Activated T-cell treated with anti-CD3 and anti-CD28 coated beads, Interleukin-2, amount 50 U/mL, for 48 hours (primary cell): ENCODE measurements at places on chromosomes 7 and 10.
A peak's percentile ranks its signal among the peaks of the same experiment; 100 is the strongest.

- no peak for DNase-seq
Observed at GRCh38 chr7:40369641-40370277, 235.0 kb downstream of the SUGCT start.

- no peak for DNase-seq
Observed at GRCh38 chr7:41252957-41253356, 449.9 kb downstream of the INHBA start.

- no peak for DNase-seq
Observed at GRCh38 chr7:54785261-54785660, 26.2 kb upstream of the SEC61G start.

- no peak for DNase-seq
Observed at GRCh38 chr7:92847305-92847704, 10.9 kb upstream of the CDK6 start.

DNA sequence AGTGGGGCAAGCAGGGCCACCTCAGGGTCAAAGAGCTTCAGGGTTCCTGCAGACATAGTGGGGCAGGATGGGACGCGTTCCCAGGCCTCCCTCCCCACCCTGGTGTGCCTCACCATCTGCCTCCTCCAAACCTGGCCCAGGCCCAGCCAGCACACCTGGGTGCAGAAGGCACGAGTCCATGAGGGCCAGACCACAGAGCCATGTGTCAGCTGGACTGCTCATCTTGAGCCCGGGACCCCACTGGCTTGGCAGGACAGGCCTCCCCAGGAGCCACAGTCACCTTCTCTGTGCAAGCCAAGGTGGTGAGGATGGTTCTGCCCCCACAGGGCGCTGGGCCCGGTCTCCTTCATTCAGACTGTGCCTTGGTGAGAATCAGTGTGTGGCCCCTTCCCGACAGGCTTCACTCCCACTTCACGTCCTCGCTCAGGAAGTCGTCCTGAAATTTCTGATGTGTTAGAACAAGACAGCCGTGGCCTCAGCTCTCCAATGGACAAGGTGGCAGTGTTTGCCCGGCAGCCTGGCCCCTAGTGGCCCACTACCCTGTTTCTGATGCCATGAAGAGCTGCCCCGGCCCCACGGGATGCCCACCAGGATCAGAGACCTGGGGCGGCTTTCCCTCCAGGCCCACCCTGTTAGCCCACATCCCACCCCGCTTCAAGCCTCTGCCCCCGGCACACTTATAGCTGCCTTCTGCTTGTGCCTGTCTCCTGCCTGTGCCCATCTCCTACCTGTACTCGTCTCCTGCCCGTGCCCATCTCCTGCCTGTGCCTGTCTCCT, 59.6 kb upstream of the EBF3 start:
- no peak for DNase-seq

GRCh38 chr7:15461576-15461975, 100.2 kb downstream of the AGMO start:
- DNase-seq = no peak

GRCh38 chr10:14087566-14087965, 243.2 kb downstream of the FRMD4A start:
- DNase-seq = no peak

DNA sequence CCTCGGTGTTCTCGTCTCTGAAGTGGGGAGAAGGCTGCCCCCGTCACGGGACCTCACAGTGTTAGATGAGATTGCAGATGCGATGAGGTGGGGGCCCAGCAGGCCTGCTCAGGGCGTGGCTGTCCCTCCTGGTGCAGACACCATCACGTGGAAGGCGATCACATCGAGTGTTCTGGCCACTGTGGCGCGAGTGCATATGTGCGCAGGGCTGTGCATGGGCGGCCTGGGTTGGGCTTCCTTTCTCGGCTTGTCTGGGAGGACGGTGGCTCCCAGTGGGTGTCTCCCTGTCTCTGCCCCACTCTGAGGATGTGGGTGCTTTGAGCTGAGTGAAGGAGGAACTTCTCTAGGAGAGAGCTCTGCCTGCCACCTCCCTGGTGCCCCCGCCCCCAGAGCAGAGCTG, 83.1 kb downstream of the LHPP start:
- DNase-seq = no peak

DNA sequence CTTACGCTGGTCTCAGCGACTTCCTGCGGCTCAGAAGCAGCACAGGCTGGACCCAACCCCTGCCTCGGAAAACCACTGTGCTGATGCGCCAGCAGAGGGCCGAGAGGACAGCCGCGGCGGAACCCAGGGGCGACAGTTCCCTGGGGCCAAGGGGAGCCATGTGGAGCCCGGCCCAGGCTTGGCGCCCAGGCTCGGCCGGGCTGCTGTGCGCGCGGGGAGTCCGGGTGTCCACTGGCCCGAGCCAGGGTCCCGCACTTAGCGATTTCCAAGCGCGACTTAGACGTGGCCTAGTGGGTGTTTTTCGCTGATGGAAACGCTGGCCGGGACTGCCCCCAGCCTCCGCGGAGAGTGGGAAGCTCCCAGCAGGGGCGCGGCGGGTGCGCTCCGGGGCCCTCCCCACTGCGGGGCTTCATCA, 18.6 kb upstream of the ZNF32 start:
- no peak for DNase-seq

GRCh38 chr10:26776258-26776657, 78.8 kb downstream of the PDSS1 start:
- DNase-seq = no peak

DNA sequence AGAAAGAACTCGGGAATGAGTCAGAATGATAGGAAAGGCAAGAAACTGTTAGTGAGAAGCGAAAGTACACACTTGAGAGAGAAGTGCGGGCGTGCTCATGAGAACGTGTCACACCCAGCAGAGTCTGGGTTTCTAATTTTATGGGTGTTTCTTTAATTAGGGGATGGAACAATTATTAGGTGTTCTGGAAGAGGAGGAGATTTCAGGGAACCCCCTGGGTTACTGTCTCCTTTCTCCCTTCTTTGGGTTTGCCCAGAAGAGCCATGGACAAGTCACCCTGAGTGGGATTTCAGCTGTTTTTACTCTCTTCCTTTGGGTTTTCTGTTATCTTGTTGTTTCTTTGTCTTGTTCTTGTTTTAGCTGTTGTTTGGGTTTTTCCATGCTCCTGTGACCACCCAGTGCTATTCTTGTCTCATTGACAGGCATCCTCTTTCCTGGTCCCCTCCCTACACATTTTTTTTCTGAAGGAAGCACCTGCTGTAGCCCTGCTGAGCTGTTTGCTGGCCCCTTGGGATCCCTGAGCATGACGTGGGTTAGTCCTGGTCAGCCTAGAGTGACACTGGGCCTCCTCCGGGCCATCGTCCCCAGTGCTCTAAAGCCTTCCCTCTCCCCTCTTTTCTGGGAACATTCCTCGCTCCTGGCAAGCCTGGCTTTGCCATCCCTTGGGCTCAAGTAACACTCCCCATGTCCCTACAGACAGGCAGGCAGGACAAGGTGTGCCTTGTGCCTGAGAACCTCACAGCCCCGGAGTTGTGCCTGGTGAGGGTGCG, 3.5 kb downstream of the SH2D4B start:
- DNase-seq = no peak

DNA sequence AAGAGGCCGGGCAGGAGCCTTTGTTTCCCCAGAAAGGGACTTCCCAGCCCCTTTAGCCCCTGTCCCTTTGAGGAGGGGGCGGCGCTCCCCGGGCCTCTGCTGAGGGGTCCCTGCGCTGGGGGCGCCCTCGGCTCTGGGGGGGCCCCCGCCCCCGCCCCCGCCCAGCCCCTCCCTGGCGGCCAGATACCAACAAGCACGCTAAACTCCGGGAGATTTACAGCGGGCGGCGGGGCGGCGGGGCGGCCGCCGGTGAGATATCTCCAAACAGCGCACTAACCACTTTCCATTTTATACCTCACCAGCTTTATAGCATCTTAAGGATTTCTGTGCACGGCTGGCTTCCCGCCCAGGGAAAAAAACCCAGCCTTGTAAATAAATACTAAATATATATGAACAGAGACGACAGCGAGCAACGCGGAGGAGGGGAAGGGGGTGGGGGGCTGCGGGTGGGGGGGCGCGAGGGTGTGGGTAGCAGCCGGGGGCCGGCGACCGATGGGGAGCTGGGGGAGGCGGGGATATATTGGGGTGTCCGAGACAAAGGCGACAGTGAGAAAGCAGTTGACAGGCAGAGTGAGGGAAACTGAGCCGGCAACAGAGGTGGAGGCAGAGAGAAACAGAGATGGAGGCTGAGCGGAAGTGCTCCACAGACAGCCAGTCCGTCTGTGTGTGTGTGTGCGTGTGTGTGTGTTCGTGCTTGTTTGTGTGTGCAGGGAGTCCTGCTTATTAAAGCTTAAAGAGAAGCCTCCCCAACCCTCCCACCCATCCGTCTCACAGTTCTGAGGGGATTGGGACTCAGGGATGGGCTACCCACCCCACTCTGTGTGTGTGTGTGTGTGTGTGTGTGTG, 85.8 kb downstream of the HIF1AN start:
- DNase-seq = peak; percentile 49

DNA sequence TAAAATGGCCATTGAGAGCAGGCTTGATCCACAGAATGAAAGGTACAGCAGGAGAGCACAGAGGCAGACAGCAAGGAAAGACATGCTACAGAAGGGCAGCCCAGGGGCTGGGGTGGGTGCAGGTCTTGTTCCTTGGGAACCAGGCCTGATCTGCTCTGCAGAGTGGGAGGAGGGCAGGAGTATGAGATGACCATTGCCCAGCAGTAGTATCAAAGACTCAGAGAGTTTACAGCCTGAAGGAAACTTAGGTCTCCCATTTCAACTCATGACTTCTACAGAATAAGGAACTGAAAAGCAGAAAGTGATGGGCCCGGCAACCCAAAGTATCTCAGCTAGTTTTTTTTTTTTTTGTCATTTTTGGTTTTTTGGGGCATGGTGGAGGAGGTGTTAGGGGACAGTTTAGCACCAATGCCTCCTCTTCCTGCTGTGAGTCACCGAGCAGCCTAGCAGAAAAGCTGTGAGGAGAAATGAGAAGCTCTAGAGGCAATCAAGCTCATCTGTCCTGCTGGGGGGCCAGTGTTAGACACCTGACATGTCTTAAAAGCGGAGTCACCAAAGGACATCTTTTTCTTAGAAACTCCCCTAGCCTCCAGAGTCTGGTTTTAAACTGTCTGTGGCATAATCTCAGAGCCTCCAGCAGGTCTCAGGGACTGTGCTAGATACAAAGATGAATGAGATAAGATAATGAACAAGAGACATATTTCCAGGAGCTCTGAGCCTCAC, 34.3 kb upstream of the HERPUD2 start:
- peak; percentile 56 for DNase-seq

DNA sequence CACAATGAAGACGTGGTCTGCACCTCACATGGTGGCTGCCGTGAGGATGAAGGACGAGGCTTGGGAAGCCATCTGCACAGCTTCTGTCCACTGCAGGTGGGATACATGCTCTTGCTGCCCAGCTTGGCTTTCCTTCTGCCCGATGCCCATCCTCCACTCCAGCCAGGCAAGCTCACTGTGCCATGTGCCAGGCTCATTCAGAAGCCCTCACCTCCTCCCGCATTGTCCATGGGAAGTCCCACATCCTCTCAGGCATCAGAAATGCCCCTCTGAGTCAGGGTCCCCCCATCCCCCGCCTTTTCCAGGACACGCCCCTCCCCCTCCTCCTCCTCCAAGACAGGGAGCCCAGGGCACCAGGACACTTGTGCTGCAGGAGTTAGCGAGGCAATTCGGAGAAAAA, 4.6 kb upstream of the NOM1 start:
- DNase-seq = no peak

DNA sequence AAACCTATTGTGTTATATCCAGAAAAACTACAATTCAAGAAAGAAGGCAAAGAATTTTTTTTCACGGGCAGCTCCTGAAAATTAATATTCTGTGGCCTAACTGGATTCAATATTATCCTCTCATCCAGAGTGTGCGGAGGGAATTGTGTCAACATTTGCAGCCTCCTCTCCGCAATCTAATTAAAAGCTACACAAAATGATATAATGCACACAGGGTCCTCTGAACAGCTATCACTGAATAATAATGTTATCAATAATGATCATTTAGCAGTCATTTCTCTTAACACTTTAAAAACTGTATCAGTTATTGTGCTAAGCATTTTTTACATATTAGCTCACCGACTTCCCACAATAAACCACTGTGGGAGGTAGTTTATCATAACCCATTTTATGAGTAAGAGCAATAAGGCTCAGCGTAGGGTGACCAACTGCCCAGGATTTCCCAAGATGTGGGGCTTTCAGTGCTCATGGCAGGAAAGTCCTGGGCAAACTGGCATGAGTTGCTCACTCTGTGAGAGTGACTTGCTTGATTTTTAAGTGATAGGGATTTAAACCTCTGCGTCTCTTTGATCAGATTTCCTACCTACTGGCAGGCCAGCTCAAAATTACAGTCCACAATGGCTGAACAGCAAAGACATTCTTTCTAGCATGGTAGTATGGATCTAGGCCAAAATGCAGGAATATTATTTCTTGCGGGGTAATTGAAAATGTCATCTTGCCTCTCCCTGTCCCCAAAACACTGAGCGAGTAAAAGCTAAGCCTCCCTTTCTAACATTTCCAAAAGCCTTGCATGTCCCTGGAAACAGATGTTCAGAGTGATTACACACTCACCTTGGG, 65.7 kb downstream of the AOAH start:
- no peak for DNase-seq

GRCh38 chr10:129767751-129768150, 196.3 kb downstream of the EBF3 start:
- no peak for DNase-seq

GRCh38 chr7:33186192-33186591, 56.8 kb downstream of the BBS9 start:
- no peak for DNase-seq

DNA sequence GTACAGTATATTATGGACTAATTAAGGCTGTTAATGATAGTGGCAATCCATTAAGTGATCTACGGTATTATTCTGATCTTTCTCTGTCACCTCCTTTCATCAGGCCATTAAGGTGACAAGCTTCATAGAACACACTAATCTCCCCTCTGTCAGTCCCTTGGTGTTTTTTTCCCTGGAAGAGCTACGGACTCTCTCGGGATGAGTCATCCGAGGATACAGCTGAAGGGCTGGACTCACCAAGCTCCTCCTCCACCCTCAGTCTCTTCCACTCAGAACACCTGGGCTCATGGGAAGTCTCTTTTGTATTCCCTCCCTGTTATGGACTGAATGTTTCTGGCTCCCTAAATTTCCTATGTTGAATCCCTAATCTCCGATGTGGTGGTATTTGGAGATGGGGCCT, 69.8 kb upstream of the PLXNA4 start:
- DNase-seq = no peak

DNA sequence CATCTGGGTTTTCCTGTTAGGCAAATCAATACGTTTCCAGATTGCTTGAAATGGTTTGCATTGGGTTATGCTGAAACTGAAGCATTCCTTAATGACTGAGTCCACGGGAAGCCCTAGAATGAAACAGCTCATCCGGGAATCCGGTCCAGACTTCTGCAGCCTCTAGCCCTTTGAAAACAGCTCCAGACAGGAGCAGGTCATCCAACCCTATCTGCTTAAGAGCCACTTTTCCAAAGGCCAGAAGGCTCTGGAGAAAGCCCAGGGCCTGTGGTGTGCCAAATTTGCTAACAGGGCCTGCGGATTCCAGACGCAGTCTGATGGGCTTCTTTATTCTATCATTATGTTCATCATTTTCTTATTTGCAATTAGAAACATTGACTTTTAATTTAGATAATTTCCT, 265.4 kb downstream of the SKIDA1 start:
- DNase-seq = no peak

- peak; percentile 49 for DNase-seq
Observed at GRCh38 chr10:23994459-23995046, 214.4 kb upstream of the KIAA1217 start.
